ENCODE measurements at places on chromosomes 13 and 19.

DNA sequence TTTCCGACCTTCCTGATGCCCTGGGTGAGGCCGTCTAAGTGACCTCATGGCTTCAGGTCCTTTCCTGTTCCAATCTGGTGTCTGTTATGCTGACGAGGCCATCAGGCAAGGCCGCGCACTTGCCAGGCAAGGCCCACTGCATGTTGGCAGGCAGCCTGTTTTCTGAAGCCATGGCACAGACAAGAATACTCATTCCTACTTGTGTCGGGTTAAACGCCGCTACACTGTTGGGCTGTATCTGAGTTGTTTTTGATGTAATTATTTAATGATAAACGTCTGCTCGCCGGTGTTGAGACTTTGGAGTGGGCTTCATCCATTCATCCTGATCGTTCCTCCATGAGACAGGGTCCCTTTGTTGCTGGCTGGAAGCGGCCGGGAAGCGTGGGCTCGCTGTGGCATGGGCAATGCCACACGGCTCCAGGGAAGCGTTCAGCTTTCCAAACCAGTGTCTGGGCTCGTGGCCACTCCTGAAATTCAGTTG, 92.1 kb downstream of the ATP11A start:
- no peak overlapping the region for H3K4me3 ChIP-seq
- H3K36me3 ChIP-seq, result peaks cover 14% of the 10 kb centered on the region
- H3K27ac ChIP-seq, result no peak overlapping the region
- H3K4me1 ChIP-seq, result no peaks in the 10 kb centered on the region
- no peak for DNase-seq

DNA sequence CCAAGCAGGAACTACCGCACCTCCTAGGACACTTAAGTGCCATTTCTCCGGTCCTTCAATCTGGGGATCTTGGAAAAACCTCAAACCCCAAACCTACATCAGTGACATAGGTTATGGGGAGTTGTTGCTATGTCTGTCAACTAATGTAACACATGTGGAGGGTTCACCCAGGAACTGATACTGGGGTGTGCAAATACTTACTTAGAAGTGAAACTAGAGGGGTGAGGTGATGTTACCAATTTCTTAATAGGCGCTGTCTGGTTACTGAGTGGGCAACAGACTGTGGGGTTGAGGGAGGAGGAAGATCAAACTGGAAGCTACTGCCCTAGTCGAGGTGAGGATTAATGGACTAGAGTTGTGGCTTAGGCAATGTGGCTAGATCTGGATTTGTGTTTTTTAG, 1.9 kb downstream of the ZNF586 start:
- H3K36me3 ChIP-seq, result peaks cover 56% of the 10 kb centered on the region
- H3K4me3 ChIP-seq, result peak overlapping the region; percentile 97
- peaks cover 36% of the 10 kb centered on the region for H3K4me1 ChIP-seq
- H3K27ac ChIP-seq, result no peak overlapping the region
- H3K27me3 ChIP-seq, result no peaks in the 10 kb centered on the region

DNA sequence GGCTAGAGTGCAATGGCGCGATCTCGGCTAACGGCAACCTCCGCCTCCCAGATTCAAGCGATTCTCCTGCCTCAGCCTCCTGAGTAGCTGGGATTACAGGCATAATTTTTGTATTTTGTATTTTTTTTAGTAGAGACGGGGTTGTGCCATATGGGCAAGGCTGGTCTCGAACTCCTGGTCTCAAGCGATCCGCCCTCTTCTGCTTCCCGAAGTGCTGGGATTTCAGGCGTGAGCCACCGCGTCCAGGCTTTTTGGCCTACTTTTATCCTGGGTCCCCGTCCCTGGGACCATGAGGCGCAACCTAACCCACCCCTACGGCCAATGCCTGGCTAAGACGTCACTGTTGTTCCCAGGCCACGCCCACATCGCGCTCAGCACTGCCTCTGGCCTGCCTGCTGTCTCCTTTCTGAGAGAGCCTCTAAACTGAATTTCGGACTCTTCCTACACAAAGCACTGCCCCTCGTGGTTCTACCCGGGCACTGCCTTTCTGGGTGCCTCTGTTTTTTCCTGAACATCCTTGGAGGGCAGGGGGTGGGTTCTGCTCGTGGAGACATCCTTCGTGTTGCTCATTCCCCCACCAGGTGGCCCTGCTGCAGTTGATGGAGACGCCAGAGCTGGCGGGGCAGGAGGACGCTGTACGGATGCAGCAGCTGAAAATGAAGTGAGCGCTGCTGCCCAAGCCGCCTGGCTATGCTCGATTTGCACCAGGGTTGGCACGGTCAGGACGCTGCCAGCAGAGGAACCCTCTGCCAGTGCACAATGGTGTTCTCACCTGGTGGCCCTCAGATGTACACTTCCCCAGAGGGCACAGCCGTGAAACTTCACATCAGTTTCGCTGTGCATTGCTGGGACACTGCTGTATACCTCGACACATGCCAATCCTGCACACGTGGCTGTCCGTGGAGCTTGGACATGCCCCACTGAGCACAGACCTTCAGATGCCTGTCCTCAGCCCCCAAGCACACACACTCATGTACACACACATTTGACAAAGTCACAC, 2.0 kb downstream of the REX1BD start:
- no peaks in the 10 kb centered on the region for H3K27me3 ChIP-seq
- peaks cover 8% of the 10 kb centered on the region for H3K36me3 ChIP-seq
- H3K27ac ChIP-seq, result no peak overlapping the region
- peak; percentile 25 for DNase-seq

- H3K4me3 ChIP-seq, result peak overlapping the region; percentile 83
- H3K27me3 ChIP-seq, result no peaks in the 10 kb centered on the region
- H3K4me1 ChIP-seq, result peaks cover 38% of the 10 kb centered on the region
- H3K27ac ChIP-seq, result peak overlapping the region; percentile 74
These were observed 13.3 kb downstream of the SLC27A5 start for GRCh38 chr19:58498316-58499020.

DNA sequence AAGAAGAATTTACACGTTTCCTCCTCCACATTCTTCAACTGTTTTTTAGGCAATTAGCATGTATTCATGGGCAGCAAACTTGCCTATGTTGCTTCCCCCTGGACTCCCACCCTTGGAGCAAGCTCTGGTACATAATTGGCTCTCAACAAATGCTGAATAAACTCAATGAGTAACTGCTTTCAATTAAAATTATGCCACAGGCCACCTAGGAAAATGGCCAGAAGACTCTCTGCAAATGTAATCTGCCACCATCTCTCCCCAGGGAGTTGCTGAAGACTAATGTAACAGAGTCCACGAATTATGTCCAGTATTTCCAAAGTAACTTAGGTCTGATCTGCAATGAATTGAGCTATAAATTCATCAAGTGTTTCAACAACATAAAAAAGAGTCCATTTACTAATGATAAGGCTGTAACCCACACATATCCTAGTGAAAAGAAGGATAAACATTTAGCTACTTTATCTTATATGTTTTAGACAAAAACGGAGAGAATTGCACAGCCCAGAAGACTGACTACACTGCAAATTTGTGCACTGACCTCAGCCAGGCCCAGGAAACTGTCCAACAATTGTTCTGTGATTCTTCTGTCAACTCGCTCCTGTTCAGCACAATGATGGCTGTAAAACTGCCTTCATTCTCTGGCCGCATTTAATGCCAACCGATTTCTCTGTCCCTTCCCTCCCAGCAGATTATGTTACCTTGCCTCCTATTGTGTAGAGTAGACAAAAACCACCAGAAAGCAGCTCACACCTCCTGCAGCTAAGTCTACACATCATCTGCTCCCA, 808.6 kb upstream of the ARGLU1 start:
- no peak overlapping the region for H3K4me3 ChIP-seq
- H3K4me1 ChIP-seq, result no peaks in the 10 kb centered on the region
- H3K27ac ChIP-seq, result no peak overlapping the region
- no peaks in the 10 kb centered on the region for H3K27me3 ChIP-seq

GRCh38 chr13:80408270-80408669, 67.3 kb upstream of the SPRY2 start:
- H3K4me3 ChIP-seq, result no peak overlapping the region
- no peak overlapping the region for H3K27ac ChIP-seq
- no peaks in the 10 kb centered on the region for H3K4me1 ChIP-seq
- DNase-seq, result no peak
- no peaks in the 10 kb centered on the region for H3K27me3 ChIP-seq
- H3K36me3 ChIP-seq, result no peaks in the 10 kb centered on the region

DNA sequence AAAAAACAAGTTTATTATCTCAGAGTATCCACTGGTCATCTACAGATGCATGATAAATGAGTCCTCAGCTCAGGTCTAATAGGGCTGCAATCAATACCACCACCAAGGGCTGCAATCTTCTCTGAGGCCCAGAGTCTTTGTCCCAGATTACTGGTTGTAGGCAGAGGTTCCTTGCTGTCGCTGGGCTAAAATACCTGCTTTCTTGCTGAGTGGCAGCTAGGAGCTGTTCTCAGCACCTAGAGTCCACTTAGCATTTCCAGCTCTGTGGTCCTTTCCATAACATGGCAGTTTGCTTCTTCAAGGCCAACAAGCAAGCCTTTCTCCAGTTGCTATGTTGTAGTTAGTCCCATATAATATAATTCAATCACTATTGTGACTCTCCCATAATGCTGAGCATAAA, 351.3 kb downstream of the SLITRK1 start:
- no peak for DNase-seq
- no peaks in the 10 kb centered on the region for H3K36me3 ChIP-seq
- no peak overlapping the region for H3K4me3 ChIP-seq
- no peaks in the 10 kb centered on the region for H3K27me3 ChIP-seq
- no peaks in the 10 kb centered on the region for H3K4me1 ChIP-seq
- H3K27ac ChIP-seq, result no peak overlapping the region

Data from DND-41 (cell line).